ENCODE measurements at places on chromosomes 2 and 18.

DNA sequence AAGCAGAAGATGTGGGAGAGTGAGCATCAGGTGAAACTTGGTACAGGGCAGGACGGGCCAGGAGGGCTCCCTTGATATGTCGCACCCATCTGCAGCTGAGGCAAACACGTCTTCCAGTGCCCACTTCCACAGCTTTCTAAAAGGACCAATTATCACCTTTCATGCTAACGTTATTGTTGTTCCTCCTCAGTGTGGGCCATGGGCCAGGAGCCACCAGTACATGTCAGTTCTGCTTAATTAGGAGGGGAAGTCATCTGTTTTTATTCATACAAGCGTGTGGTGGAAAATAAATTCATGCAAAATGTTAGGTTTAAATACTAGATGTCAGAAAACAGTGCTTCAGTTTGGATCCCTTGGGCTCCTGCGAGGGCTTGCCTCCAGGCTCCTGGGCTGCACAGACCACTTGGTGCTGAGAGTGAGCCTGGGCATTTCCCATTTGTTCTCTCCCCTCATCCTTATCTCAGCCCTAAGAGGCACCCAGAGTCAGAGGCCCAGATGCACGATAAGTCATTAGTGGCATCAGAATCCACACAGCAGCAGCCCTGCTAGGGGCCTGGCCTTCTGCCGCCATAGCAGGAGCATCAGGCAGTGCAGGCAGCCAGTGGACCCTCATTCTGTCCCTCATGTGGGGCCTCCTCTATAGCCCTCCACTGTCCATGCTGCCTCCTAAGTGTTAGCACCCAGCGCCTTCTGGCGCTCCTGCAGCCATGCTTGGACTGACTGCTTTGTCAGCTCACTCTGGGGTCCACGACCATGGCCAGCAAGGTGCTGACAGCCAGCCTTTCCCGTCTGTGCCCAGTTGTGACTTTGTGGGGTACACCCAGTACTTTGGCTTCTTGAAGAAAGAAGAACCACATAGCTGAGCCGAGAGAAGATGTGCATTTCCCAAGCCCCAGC lies 539.8 kb upstream of the RAB6C start:
- DNase-seq, result no peak

GRCh38 chr2:230231251-230231650 lies 5.7 kb downstream of the SP140 start:
- DNase-seq, result peak; percentile 61

DNA sequence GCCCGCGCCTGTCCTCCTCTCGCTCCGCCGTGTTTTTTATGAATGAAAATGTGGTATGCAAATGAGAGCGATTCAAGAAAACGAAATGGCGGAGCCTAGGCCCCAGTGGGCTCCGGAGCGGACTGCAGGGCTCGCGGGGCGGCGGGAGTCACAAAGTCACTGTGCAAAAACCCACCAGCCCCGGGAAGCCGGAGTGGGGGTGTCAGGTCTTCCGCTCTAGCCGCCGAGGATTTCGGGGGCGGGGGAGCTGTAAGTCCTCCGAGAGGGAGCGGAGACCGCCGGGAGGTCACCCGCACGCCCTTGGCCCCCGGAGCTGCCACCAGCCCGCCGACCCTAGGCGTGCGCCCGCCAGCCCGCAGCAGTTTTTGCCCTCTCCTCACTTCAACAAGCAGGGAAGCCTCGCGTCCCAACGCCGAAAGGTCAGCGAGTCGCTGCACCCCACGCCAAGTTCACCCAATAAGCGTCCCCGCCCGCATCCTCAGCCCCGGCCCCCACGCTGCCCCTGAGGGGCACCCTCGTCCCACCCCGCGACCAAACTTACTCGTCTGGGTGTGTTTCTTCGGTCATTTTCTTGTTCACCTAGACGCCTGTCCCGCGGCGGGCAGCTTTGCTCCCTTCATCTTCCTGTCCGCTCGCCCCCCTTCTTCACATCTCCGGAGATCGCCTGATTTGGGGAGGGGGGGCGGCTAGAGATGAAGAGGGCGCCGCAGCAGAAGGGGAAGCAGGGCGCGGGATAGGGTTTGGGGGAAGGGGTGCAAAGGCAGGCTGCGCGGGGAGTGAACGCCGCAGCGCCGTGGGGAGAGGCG lies 775 bp downstream of the SPRED2 start:
- DNase-seq, result peak; percentile 59

DNA sequence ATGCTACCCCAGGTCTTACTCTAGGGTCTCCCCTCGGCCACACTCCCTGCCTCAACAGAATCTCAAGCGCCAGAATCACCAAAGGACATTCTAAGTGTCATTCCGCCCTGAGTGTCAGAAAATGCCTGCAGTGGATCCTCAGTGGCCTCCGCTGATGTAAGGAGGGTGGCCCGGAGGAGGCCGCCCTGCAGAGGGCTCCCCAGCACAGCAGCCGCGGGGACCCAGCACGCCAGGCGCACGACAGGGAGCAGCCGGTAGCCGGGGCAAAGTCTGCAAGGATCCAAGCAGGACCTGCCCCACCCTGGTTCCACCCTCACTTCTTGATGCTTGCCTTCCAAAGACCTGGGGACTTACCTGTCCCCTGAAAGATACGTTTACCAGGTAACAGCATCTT lies 54.2 kb upstream of the ID2 start:
- no peak for DNase-seq

GRCh38 chr18:69830189-69830588 lies 117.5 kb downstream of the CD226 start:
- no peak for DNase-seq
